ENCODE measurements at places on chromosomes 1 and 21. TPM values are rescaled to one million over a fixed set of nuclear protein-coding genes. Genes with fewer than 3 reads are reported as not detected.

DNA sequence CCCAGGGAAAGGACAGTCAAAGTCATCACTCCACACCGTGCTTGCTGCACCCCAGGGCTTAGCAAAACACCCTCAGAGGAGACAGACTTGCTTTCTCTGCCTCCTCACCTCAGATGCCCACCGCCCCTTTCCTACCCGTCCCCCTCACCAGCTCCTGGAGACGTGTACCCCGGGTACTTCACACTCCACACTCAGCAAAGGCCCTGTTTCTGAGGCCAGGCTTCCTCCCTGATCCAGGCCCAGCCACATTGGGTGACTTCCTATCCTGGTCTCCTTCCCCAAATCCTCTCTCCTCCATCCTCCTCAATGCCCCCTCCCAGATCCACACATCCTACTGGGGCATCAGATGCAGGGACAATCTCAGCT is 116.7 kb downstream of the DMRTB1 start:
- ATAC-seq, result no peak

The FOXD2 gene
- total RNA-seq, result 0.19 TPM

GRCh38 chr1:70856201-70856600 is 191.4 kb downstream of the PTGER3 start:
- ATAC-seq, result no peak

DNA sequence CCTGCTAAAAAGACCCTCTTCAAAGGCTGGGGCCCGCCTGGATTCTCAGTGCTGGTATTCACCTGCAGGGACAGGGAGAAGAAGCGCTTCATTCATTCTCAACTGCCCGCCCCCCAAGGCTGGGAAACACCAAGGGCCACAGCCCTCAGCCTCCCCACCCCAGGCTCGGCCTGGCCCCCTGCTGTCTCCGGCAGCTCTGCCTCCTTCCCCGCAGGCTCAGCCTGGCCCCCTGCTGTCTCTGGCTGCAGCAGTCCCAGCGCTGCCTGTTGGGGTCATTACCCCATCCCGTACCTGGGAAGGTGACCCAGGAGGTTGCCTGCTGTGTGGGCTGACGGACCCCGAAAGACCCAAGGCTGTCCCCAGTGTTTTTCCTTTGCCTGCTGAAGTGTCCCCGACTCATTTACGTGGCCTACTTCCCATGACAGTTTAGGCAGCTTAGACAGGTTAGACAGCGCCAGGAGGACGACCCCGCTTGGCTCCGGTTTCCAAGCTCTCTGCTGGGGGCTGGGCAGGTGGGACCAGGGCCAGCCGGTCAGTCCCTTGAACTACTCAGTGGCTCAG is 22.9 kb upstream of the CLSTN1 start:
- no peak for ATAC-seq

GRCh38 chr1:205127646-205128045 is 5.9 kb upstream of the RBBP5 start:
- no peak for ATAC-seq

The MPL gene
- total RNA-seq, result not detected

The ARHGAP29 gene
- total RNA-seq, result not detected

DNA sequence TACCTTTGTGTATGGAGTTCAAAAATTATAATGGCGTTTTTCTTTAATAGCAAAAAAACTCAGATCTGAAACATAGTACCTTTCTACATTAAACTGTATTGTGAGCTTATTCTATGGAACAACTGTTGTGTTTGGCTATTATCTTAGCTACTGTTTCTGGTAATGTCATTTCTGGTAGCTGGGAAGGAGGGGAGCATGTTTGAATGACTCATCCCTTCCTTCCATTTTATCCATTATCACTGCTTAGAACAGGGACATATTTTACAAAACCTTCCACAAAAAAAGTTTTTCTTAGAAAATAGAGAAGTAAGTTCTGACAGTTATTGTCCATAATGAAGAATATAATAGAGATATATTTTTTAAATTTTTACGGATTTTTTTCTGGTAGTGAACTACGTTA is 128.3 kb downstream of the NRDC start:
- no peak for ATAC-seq

DNA sequence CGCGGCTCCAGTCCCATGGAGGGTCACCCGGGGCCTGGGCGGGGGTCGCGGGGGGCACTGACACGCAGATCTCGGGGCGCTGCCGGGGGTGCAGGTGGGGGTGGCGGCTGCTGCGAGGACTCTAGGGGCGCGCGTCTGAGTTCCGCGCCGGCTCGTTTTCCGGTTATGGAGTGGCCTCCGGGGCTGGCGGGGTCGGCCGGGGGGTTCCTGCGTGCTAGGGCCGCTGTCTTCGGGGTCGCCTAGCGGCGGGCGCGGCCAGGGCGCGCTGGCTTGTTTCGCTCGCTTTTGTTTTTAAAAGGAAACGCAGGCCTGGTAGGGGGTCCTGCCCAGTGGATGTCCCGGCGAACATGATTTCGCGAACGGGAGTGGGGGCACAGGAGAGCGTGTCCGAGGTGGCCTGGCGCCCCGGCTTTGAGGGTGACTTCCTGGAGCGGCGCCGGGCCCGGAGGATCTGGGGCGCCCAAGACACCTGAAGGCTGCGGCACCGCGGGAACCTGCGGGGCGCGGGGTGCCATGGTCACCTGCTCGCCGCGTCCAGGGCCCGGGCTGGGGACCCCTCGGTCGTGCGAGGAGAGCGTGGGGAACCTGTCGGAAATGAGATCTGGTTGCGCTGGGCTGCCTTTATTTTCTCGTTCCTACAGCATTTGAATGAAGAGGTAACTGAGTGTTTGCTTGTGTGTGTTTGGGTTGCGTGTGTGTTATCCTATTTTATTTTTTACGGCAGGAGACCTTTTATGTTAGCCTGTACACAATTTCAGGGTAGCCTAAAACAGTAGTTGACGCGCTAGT is 618 bp downstream of the ETS2 start:
- ATAC-seq, result no peak

GRCh38 chr1:4048076-4048475 is 148.0 kb upstream of the C1orf174 start:
- no peak for ATAC-seq

GRCh38 chr21:41557884-41558283 is 49.9 kb upstream of the TMPRSS2 start:
- no peak for ATAC-seq

- no peak for ATAC-seq
Measured at GRCh38 chr1:4838231-4838630, 183.8 kb downstream of the AJAP1 start.

GRCh38 chr1:225253173-225253572 is 174.7 kb downstream of the LBR start:
- ATAC-seq, result no peak

- no peak for ATAC-seq
Measured at GRCh38 chr1:174448531-174448883, 743 bp downstream of the GPR52 start.

DNA sequence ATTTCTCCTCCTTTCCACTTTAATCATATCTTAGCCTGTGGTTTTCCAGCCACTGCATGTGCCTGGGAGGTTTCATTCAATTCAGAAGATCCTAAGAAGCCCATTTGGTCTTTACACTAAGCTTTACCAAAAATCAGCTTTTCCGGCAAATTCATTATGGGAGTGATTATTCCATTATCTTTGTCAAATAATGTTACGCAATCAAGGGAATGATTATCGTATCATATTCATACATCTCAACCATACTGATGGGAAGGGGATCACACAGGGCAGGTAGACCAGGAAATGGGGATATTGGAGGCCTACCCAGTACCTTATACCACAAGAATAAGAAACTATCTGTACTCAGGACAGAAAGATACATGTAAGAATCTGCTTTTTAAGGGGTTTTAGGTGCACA is 440.5 kb downstream of the GPATCH2 start:
- ATAC-seq, result no peak

The C1orf141 gene
- 0.82 TPM for total RNA-seq

The HTR6 gene
- not detected for total RNA-seq

- ATAC-seq, result no peak
Measured at GRCh38 chr1:173063171-173063570, 12.4 kb upstream of the TNFSF18 start.

The KRTAP21-2 gene
- not detected for total RNA-seq

- ATAC-seq, result no peak
Measured at GRCh38 chr1:171267391-171267790, 19.1 kb downstream of the FMO1 start.

- ATAC-seq, result no peak
Measured at GRCh38 chr1:64514197-64514765, 44.4 kb downstream of the CACHD1 start.

The CFHR4 gene
- total RNA-seq, result not detected
